ENCODE measurements at places on chromosomes 3 and 15.
A peak's percentile ranks its signal among the peaks of the same experiment; 100 is the strongest.

DNA sequence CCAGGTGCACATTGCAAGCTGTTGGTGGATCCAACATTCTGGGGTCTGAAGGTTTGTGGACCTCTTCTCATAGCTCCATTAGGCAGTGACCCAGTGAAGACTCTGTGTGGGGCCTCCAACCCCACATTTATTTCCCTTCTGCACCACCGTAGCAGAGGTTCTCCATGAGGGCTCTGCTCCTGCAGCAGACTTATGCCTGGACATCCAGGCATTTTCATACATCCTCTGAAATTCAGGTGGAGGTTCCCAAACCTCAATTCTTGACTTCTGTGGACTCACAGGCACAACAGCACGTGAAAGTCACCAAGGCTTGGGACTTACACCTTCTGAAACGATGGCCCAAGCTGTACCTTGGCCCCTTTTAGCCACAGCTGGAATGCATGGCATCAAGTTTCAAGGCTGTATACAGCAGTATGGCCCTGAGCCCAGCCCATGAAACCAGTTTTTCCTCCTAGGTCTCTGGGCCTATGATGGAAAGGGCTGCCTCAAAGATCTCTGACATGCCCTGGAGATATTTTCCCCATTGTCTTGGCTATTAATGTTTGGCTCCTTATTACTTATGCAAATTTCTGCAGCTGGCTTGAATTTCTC lies 30.2 kb downstream of the CLDN1 start:
- DNase-seq = no peak

DNA sequence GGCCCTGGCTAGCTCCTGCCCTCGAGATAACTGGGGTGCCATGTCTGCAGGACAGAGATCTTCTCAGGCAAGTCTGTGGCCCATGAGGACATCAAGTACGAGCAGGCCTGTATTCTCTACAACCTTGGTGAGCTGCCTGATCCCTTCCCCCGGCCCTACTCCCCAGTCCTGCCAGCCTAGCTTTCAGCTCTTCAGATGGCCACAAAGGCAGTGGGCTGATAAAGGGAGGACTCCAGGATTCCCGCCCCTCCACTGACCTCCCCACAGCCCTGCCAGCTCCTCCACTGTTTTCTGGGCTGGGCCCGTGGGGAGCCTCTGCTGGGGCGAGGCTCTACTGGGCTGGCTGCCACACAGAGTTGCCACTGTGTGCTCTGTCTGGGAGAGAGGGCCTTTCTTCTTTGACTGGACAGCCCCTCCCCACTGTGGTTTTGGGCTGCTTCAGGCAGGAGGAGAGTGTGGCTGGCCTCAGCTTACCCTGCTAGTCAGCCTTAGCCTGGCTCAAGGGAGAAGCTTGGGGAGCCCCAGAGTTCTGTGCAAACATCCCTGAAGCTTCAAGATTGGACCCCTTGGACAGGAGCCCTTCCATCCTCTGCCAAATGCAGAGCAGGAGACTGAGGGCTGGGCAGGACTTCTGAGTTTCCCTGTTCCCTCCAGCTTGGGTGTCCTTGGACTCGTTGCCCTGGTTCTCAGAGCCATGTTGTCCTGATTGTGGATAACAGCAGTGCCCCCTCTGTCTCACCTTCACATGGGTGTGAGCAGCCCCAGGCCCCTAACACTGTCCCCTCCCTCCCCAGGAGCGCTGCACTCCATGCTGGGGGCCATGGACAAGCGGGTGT lies 24.4 kb downstream of the PTPN23 start:
- no peak for DNase-seq

- no peak for DNase-seq
These were observed 193.2 kb upstream of the TPRG1 start for GRCh38 chr3:188978421-188979171.

GRCh38 chr3:155070932-155071387 lies 9.2 kb upstream of the MME start:
- DNase-seq = no peak

GRCh38 chr3:157226173-157226847 lies 66.4 kb upstream of the CCNL1 start:
- DNase-seq = no peak

DNA sequence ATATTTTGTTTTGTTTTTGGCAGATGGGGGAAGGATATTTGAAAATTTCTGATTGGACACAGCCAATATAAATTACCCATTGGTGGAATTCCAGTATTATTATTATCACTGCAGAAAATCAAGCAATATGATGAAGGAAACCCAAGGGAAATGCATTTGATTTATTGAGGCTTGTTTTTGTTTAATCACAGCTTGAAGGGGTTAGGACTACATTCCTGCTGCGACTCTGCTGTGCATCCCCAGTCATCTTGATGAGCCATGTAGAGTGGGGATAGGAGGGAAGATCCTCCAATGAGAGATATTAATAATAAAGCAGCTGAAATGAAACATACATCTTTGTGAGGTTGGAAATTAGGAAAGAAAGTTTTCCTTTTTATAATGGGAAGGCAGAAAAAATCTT lies 208.6 kb downstream of the GAP43 start:
- DNase-seq = no peak

- peak; percentile 10 for DNase-seq
These were observed 42.7 kb downstream of the EIF2AK4 start for GRCh38 chr15:39976291-39977274.

- no peak for DNase-seq
These were observed 39.9 kb upstream of the PARL start for GRCh38 chr3:183924543-183924942.

DNA sequence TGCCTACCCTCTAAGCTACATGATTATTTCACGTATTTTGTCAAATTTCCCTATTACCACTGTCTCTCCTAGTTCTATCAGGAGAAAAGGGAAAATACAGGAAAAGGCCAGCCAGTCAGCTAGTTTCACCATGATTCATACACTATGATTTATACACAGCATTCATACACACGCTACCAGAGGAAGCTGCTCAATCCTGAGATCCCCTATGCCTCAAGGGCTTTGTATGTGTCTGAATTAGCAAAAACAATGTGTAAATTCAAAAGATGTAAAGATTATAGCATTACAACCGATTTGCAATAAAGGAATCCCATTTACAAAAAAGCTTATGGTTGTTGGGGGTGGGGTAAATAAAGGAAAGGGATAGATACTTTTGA lies 3.1 kb upstream of the ACKR4 start:
- no peak for DNase-seq

DNA sequence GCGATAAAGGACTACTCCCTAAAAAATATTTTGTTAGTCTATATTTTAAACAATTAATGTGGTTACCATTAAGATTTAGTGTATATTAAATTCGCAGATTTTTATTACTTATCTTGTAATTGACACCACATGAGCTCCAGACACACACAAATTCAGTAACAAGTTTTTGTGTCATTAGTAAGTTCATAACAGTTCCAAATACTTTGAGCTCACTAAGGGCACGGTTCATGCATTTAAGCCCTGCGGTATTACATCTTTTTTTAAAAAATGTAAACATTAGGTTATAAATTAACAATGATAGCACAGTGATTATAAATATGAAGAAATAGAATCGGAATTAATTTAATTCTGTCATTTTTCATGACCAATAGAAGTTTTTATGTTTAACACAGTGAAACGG lies 317.3 kb downstream of the ZNF385D start:
- DNase-seq = no peak

- no peak for DNase-seq
These were observed 387.8 kb downstream of the TUSC7 start for GRCh38 chr3:117097351-117097750.

GRCh38 chr3:159937561-159938166 lies 51.0 kb upstream of the IL12A start:
- DNase-seq = no peak

- no peak for DNase-seq
These were observed 10.5 kb upstream of the BLM start for GRCh38 chr15:90706394-90707327.

DNA sequence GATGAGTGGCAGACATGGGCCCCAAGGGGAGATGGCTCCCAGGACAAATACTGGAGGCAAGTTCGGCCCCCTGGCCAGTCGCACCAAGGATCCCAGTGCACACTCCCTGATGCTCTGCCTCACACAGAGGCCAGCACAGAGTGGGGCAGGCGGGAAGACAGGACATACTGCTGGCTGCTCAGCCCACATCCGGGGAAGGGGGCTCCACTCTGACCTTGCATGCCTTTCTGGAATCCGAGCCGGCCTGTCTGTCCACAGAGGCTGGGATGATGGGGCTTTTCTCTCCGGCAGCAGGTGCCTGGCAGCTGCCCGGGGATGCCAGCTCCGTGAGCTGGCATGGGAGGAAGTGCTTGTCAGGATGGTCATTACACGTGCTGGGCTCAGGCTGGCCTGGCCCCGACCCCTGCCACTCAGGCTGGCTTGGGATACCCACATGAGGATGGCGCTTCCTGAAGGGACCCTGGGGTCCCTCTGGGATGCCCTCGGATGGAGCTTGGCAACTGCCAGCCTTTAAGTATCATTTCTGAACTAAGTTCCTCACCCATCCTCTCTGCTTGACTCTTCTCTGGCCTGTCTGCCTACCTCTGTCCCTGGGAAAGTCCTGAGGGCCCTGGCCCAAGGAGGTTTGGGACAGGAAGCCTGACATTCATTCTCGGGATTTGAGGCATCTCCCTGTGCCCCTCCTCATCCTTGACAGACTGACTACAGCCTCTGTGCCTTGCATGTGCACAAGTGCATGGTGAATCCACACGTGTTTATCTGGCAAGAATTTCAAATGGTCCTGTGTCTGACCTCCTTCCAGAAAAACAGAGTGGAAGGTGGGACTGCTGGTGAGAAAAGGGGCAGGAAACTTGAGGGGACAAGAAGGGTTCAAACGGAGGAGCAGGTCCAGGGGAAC lies 46.5 kb downstream of the EXOG start:
- DNase-seq = no peak

DNA sequence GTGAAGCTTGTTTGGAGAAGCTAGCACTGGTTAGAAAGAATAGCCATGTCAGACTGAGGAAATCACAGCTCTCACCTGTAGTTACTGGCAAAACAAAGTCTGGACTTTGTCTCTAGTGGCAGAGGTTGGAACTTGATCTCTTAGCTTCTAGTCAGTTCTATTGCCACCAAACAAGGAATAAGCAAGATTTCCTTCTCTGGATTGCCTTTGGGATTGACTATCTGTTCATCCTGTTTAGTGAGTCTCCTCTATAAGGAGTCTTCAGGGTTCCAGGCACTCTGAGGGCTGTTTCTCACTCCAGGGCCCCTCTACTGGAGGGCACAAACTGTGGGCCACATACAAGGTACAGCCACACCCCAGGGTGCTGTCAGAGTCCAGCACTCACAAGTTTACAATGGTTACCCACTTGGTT lies 426.6 kb upstream of the THBS1 start:
- DNase-seq = no peak

DNA sequence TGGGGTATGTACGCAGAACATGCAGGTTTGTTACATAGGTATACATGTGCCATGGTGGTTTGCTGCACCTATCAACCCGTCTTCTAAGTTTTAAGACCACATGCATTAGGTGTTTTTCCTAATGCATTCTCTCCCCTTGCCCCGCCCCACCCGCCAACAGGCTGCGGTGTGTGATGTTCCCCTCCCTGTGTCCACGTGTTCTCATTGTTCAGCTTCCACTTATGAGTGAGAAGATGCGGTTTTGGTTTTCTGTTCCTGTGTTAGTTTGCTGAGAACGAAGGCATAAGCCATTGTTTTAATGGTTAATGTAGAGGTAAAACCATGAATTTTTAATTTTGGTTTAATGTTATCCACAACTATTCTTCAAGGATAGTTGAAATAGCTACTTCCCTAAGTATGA lies 346.8 kb upstream of the EPHA6 start:
- DNase-seq = no peak

DNA sequence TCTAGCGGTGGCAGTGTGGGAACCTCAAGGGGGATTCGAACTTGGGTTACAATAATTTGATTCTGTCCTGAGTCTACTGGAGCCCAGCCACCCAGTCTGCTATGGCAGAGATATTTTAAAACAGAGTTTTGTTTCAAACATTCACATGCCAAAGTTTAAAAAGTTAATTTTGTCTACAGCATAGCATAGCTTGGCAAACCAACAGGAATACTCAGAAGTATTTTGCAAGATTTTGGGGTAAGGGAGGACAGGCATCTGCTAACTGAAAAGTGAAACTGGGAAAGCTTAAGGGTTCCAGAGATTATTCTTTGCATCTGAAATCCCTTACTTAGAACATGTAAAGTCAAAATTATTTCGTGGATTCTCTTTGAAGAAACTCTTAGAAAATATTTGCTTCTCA lies 6.6 kb downstream of the ARID3B start:
- DNase-seq = no peak

DNA sequence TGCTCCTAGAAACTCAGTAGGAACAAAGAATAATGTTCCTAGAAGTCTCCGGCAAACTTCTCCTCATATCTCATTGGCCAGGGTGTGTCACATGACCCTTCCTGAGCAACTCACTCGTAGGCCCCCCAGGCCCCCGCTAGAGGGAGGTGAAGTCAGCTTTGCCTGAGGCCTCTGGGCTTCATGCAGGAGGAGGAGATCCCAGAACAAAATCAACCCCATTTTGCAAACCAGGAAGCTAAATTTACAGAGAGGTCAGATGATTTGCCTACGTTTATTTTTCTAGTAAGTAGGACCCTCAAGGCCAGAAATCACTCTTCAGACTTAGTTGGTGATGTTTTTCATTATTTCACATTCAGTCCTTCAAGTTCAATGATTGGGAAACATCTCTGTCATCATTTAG lies 99.1 kb downstream of the SSR3 start:
- no peak for DNase-seq

DNA sequence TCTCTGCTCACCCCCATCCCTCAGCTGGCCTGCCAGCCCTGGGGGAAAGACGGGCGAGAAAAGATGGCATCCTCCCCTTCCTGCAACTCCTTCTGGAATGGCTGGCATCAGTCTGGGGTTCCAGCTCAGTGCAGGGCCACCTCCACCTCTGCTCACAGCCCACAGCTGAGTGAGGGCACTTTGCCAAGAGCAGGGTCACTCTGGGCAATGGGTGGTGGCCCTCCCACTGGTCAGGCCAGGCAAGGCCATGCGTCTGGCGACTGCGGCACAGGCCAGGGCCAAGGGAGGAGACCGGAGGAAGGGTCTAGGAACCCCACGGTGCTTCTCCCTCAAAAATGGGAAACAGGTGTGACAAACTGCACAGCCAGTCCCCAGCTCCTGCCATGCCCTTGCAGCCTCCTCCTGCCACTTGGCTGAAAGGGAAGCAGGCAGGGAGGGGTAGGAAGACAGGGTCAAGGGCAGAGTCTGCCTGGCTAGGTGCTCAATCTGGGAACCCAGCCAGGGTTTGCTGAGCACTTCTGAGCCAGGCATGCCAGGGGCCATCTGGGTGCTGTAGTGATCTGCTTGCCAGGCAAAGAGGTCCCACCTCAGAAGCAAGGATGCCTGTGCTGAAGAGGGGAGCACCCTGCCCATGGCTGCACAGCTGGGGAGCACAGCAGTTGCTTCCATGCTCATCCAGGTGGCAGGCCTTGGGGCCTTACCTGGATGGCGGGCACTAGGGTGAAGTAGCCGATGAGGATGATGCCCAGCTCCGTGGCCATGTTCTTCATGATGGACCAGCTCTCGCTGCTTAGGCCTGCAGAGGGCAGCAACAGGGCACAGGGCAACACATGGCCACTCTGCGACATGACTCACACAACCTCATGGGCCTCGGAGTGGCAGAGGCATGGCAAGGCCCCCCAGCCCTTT lies 41.2 kb downstream of the PTPN23 start:
- DNase-seq = no peak

- no peak for DNase-seq
These were observed 441.9 kb upstream of the MDFIC2 start for GRCh38 chr3:70754314-70754713.

GRCh38 chr15:26103002-26103404 lies 239.9 kb upstream of the ATP10A start:
- no peak for DNase-seq
